Colonic mucosa (tissue), 4 donors: ENCODE measurements at places on chromosomes 2 and 18. TPM values are rescaled to one million over a fixed set of nuclear protein-coding genes. Genes with fewer than 3 reads are reported as not detected.

ENOSF1 gene
- 51.7 TPM for total RNA-seq

SP5 gene
- total RNA-seq, result 1.2 TPM

DNA sequence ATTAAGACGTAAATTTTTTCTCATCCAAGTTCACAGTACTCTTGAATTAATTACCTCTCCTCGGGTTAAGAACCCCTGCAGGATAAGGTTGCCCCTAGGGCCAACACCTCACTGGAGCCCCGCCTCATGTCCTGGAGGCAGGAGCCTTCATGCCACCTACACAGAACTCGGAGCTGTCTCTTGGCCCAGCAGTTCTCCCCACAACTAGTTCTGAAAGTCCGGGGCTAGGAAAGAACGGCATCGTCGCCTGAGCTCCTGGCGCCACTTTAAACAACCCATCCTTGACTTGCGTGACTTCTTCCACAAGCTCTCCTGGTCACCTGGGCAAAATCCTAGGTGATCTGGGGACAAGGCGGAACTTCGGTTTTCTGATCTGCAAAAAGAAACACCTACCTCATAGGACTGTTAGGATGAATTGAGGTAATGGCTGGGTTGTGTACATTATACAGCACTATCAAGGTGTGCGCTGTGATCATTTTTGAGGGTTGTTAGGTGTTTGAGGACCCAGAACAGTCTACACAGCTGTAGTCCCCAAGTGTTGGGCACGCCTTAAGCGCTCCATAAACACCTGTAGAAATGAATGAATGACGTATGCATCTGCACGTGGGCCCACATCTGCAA is 641 bp upstream of the ITGA6 start:
- no peak for DNase-seq

DNA sequence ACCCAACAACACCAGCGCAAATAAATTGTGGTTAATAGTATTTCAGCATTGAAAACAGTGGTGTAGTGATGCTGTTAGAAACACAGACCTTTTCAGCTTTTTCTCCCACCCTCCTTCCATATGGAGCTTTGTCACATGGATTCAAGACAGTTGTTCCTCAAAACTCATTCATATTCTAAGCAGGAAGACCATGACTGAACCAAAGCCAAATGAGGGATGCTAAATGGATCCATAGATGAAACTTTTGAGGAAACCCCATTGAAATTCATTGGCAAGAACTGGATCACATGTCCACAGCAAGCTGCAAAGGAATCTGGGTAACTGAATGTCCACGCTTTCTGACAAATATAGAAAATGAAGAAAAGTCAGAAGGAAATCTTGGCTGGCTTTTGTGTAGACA is 615.1 kb upstream of the NETO1 start:
- DNase-seq, result no peak

- DNase-seq, result no peak
These were observed 77.7 kb downstream of the TGOLN2 start for GRCh38 chr2:85250045-85250444.

GRCh38 chr18:5895299-5895875 is at the start of gene TMEM200C:
TSS of gene TMEM200C (minus strand) at chr18:5895522. CDS start at chr18:5892063, 3,459 bp downstream.
- no peak for DNase-seq
